Stimulated activated CD8-positive, alpha-beta memory T cell treated with anti-CD3 and anti-CD28 coated beads, Interleukin-7, amount 100 ng/mL, for 1 hour (primary cell): ENCODE measurements at places on chromosomes 6 and 20.

- no peak for DNase-seq
Measured at GRCh38 chr6:160519603-160520042, 144.5 kb downstream of the LPA start.

DNA sequence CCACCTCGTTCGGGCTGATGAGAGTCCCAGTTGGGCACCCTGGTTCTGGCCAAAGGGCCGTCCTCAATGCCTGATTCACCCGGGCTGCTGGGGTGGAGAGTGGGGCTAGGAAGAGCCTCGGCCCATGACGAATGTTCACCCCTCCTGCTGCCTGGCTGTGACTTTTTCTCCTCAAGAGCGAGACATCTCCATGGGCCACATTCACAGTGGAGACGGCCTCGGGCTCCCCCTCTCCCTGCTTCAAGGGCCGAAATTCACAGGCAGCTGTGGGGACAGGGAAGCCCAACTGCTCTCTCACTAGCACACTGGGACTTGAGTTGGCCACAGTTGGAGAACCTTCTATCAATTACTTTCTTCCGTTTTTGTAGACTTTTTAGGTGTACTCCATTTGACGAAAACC is 138.0 kb downstream of the SYNDIG1 start:
- DNase-seq = no peak

GRCh38 chr20:60446267-60447111 is 488.3 kb downstream of the CDH26 start:
- no peak for DNase-seq

DNA sequence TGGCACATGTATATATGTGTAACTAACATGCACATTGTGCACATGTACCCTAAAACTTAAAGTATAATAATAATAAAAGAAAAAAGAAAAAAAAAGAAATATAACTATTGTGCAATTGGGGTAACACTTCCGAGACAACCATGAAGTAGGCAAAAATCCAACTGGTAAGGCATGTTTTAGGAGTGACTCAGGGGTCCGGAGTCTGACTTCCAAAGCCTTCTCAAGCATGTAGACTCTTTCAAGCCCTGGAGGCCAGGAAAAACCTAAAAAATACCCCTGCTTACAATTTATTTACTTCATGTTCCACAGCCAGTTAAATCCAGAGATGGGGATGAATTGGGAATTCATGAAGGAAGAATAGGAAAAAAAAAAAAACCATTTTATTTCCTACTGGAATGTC is 161.3 kb upstream of the PHACTR1 start:
- no peak for DNase-seq

DNA sequence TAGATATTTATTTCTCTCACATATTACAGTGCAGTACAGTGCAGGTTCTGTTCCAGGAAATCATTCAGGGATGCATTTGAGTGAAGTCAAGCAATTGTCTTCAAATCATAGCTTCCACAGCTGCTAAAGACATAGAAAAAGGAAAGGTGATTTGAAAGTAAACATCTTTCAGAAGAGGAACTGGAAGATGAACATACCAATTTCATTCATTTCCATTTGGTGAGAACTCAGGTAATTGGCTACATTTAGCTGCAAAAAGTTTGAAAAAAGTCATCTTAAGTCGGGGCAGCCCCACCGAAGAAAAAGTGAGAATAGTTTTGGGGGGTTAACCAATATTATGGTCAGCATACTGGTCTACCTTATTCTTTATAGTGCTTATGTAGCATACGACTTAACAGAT is 61.4 kb upstream of the IL20RA start:
- DNase-seq = no peak

DNA sequence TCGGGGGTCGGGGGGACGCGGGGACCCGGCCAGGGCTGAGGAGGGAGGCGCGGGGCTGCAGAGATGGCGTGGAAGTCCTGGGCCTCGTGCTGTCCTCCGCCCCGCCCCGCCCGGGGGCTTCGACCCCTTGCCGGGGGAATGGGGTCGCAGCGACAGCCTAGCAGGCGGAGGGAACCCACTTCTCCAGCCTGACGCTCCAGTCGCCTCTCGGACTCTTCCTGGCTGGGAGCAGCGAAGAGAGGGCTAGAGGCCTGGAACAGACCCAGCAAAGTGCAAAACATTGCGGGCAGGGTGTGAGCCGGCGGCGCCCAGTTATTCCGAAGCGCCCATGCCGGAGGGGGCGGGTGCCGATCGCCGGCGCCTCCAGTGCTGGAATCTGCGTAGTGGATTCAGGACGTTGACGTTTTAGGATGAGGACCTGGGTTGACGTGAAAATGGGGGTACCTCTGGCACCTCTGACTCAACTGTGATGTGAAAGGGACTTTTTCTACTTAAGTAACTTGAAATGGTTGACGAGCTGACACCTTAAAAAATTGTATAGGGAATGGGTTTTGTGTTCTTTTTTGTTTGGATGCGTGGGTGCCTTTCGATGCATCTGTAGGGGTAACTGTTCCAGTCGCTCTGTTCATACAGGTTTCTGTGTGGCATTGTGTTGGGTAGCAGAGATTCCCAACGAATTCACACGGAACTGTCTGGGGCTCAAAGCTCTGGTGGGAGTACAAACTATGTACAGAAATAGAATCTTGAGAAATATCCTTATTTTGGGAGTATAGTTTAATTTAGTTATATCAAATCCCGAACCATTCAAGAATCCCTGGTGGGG is 1.4 kb downstream of the SLC35F1 start:
- DNase-seq = no peak

- DNase-seq = no peak
Measured at GRCh38 chr6:144939921-144940320, 654.8 kb downstream of the UTRN start.

GRCh38 chr20:58903614-58904013 is 51.1 kb downstream of the GNAS start:
- DNase-seq = no peak

GRCh38 chr6:18021166-18021850 is 33.9 kb upstream of the KIF13A start:
- no peak for DNase-seq

DNA sequence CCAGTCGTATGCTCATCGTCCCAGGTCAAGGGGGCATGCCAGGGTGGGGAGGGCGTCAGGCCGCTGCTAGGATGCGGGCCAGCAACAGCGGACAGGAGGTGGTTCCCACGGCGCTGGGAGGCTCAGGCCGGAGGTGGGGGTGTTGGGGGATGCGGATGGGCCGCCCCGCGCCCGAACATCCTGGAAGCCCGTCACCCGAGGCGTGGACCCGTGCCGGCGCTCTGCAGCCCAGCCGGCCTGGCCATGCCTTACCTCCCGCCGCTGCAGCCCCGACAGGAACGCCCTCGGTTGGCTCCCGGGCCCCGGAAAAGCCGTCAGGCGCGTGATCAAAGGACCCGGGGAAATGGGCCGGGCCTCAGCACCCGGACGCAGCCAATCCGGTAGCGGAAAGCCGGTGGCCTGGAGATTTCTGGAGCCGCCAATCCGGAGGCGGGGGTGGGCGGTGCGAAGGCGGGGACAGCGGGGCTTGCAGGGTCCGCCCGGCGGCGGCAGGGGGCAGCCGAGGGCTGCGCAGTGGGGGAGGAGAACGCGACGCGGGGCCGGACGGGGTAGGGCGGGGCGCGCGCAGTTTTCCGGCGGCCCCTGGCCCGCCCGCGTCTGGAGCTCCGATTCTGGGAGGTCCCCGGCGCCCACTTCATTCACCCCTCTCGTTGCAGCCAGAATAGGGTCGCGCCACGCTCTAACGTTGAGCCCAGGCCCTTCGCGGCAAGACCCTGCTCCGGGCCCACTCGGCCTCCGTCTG is at the start of gene SMIM29:
Gene SMIM29 (minus strand): TSS at position 280 of the 742 bp plus-strand sequence. CDS start 1,215 bp downstream, outside the sequence.
- DNase-seq = peak; percentile 97

GRCh38 chr6:159582736-159583135 is 110.3 kb downstream of the SOD2 start:
- DNase-seq = no peak

DNA sequence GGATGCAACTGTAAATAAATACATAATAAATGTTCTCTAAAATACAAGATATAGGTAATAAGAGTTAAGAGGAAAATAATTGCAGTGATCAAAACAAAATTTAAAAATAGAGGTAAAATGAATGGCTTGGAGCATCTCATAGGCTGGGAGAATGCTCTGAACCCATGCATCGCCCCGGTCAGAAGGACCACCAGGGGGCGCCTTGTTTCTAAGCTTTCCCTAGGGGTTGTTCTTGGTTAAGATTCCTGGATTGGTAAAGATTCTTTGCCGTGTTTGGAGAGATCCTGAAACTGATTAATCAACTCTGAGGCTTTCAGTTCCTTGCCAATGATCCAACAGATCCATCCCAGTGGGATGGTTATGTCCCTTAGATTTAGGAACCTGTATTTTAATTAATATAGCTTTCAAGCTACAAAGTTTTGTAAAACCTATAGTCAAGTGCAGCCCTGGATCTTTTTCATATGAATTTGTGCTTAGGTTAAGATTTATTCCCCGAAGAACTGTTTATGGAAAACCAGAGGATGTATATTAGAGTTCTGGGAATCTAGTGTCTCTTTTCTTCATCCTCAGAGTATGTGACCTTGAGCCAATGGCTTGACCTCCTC is 45.3 kb upstream of the PRELID3B start:
- peak; percentile 84 for DNase-seq

GRCh38 chr6:36116066-36116864 is 14.0 kb upstream of the MAPK13 start:
- DNase-seq = no peak

DNA sequence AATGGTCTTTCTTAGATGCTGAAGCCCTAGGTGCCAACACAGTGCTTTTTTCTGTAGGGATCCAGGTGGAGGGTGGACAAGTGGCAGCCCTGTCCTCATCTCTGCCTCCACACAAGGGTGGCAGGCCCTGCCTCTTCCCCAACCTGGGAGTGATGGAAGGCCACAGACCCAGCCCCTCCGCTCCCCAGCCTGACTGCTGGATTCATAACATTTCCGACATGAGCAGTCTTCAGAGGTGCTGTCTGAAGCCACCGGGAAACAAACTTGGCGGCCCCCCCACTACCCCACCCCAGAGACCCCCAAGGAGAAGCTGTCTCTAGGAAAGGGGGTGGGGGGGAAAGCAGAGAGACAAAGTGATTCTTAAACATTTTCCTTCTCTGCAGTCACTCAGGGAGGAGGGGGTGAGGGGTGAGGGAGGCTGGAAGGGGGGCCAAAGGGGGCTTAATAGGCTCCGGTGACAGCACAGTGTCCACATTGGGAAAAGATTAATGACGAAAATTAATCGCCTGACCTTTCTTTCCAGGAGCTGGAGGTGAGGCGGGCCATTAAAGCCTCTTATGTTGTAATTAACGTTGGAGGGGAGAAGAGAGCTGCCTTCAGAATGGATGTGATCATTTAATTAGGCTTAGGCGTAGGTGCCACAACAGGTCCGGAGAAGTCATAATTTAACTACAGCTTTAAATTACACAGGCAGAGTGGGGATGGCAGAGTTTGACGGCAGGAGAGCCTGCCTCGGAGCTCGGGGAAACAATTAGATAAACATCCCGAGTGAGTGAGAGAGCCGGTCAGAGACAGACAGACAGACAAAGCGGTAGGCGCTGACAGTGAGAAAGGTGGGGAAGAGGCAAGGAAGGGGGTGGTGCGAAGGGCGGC is 76.8 kb upstream of the FOXP4 start:
- no peak for DNase-seq

DNA sequence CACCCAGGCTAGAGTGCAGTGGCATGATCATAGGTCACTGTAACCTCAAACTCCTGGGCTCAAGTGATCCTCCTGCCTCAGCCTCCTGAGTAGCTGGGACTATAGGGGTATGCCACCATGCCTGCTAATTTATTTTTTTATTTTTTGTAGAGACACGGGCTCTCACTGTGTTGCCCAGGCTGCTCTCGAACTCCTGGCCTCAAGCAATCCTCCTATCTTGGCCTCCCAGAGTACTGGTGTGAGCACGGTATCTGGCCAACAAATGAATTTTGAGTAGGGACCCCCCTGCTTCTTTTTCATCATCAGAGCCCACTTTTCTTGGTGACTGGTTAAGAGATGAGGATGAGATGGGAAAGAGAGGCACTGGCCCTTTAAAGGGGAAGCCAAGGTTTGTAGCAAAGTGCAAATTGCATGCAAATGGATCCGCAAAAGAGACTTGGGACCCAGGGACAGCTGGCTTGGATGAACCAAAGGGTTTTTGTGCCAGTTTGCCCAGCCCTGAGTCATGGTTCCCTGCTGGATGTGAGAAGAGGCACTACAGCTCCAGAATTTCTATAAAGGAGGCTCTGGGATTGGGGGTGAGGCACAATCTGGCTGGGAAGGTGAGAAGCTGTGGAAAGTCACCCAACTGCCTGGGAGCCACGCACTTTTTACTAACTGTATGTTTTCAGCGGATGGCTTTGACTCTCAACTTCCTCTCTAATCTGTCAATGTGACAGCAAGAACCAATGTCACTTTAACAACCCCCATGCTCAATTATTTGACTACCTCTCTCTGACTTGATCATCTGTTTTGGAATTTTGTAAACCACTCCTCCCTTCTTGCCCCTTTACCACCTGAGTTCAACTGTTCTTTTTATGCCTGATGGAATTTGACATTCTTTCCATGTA is 58.7 kb upstream of the RNF24 start:
- no peak for DNase-seq

DNA sequence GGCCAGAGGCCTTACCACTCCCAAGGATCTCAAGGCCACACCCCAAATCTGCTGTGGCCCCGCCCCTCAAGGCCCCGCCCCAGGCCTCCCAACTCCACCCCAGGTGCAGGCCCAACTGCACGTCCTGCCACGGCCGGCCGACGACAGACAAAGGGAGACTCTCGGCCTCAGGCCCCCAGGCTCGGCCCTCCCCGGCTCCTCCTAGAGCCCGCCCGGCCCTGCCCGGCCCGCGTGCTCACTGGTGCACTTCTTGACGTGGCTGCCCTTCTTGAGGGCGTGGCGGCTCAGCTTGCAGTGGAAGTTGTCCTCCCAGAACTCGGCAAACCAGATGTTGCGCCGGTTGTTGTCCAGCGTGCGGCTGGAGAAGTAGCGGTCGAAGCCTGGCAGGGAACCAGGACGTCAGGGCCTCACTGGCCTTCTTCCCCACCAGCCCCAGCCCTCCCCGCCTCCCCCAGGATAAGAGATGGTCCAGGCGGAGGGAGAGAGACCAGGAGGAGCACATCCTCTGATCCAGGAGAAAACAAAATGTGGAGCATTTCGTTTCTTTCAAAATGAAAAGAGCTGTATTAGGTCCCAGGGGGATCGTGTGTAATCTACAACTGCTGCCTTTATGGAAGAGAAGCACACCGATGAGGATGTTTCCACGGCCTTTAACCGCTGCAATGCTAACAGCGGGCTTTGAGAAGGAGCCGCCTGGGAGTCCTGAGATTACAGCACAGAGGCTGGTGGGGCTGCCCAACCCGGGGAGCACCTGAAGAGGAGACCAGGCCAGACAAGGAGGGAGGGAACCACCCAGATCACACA is 89.4 kb downstream of the GRM4 start:
- DNase-seq = no peak

DNA sequence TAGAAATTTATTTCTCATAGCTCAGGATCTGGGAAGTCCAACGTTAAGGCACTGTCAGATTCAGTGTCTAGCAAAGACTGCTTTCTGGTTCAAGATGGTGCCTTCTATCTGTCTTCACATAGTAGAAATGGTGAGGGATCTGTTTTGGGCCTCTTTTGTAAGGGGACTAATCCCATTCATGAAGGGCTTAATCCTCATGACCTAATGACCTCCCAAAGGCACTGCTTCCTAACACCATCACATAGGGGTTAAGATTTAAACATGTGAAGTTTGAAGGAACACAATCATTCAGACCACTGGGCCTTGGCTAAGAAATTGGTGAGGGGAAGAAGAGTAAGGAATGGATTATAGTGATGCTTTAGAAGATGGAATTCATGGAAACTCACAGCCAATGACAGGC is 237.6 kb downstream of the PACRG start:
- DNase-seq = no peak
